Tibial artery (tissue), 4 donors: ENCODE measurements at places on chromosomes 2 and 18.
A peak's percentile ranks its signal among the peaks of the same experiment; 100 is the strongest.

DNA sequence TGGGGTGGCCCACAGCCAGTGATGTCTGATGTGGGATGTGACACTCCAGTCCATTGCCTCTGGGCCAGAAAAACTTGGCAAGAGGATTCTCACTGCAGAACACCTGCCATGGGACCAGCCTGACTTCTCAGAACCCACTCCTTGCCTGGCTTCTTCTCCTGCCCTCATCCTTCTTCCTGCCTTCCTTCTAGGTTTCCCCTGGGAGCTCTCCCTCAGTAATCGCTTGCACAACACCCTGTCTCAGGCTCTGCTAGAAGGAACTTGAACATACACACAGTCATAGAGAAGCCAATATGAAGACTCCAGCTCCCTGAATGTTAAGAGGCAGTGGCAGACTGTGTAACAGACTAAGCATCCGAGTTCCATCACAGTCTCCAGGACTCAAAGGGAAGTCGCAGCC lies 4.3 kb upstream of the COL6A3 start:
- no peak for DNase-seq

GRCh38 chr2:156896294-156896693 lies 361.2 kb upstream of the GALNT5 start:
- no peak for DNase-seq

- no peak for DNase-seq
Observed at GRCh38 chr18:10488017-10488416, 33.6 kb downstream of the APCDD1 start.

DNA sequence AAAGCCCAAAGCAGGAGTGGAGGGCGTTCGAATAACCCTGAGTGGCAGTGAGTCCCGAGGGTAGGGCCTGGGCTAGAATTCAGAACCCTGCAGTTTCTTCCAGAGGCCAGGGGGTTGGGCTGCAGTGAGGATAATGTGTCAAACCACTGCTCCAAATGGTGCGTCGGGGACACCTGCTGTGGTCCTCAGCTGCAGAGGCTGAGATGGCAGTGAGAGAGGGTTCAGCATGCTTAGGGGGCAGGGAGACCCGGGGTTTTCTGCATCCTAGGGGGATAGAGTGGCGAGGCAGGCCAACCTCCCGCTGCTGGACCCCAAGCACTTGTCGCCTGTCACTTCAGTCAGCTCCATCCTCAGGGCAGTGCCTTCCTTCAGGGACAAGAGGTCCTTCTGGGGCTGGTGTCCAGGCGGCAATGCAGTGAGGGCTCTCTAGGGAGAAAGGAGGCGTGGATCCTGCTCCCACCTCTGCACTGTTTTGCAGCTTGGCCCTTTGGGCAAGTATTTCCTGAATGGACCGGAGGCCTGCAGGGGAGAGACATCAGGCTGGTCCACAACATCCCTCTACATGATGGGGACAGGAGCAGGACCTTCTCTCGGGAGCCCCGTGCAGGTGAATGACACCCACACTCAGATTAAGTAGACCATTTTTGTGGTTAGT lies 8.4 kb upstream of the NTSR2 start:
- no peak for DNase-seq

DNA sequence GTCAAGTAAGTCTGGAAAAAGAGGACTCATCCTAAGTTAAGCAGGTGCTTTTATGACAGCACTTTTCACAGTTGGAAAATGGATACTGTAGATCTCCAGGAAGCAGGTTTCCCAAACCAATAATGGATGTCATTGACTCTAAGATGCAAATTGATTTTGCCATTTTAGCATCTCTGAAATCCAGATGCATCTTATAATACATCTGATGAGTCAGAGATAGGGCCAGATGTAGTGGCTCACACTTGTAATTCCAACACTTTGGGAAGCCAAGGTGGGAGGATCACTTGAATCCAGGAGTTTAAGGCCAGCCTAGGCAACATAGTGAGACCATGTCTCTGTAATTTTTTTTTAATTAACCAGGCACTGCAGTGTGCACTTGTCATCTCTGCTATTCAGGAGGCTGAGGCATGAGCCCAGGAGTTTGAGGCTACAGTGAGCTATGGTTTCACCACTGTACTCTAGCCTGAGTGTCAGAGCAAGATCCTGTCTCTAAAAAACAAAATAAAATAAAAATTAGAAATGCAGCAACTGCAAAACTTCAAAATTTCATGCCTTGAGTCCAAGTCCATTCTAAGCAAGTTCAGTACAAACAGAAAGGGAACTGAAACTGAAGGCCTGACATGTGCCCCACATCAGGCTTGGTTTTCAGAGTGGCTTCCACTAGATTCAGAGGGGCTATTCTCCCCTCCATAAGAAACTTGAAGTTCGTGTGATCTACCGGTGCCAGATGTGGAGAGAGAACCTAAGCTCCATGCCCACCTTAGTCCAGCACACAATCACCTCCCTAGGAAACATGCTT lies 267.8 kb upstream of the NCKAP5 start:
- no peak for DNase-seq

- no peak for DNase-seq
Observed at GRCh38 chr18:1012775-1013174, 108.1 kb downstream of the ADCYAP1 start.

DNA sequence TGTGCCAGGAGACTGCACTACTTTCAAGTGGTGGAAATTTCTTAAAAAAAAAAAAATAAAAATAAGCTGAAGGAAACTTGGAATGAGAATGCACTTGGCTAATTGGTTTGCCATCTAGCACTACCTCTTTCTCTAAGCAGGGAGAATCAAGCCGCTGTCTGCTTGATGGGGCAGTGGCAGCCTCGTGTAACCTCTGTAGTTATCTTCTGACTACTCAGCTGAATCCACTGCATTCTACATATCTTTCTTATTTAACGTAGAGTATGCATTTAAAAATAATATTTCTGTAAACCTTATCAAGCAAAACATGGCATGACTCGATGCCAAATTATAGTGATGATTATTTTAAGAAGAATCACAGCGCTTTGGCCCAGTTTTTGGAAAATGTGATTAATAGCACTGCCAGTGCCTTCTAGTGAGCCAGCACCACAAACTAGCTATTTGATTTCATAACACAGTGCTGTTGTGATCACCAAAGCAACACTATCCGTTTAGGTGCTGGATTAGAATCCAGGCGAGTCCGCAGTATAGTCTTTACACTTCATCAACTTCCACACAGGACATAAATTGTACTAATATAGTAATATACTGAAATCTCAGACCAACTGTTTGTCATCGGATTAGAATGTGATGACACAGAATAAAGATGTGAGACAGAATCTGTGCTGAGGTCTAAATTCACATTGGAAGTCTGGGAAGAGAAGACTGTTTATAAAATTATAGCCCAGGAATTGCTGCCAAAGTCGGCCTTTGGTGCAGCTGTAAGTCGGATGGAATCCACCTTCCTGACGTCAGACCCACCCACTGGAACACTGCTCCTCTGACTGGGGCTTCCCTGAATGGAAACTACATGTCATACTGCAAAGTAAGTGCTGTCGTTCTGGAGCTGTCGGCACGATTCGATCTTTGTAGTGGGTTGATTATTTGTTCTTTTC lies 136.5 kb upstream of the ETAA1 start:
- peak; percentile 91 for DNase-seq

DNA sequence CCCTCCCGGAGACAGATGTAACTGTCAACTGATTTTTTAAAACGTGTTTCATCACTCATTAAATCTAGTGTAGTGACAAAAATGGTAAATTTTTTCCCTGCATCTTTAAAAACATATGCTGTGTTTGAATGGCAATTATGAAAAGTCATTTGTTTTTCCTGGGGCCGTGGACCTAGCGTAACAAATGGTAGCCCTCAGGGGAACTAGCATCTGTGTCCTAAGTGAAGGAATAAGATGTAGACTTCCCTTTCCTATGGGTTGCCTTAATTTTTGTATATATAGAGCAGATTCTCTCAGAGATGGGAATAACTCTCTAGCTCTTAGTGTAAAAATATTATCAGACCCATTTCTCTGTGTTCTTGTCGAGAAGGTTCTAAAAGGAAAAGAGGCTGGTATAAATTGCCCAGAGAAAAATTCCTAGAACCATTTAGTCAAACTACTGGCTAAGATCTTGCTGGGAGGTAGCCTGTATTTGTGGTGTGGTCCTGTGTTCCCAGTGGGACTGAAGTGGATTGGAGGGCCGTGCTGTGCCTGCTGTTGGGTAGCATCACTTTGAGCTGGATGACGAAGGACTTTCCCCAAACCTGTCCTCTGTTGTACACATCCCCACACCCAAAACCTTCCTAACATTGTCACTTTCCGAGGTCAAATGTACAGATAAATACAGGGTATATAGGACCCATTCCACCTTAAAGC lies 85.8 kb downstream of the LIMS1 start:
- DNase-seq, result no peak

- DNase-seq, result no peak
Observed at GRCh38 chr2:7324706-7325105, 407.5 kb downstream of the RNF144A start.

DNA sequence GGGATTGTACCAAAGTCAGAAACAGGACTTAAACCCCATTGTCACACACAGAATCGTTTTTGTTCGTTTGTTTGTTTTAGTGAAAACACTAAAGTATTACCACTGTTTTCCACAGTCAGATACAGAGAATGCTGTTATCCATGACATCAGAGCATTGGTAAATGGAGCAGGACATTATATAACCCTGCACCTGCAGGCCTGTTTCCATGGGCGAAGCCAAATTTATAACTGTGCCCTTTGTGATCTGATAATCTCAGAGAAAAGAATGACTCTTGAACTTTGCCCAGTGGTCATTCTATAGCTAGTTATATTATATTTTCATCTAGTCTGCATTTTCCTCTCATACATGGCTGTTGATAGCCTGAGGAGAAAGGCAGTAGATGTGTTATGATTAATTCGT lies 217.6 kb downstream of the TMEM182 start:
- DNase-seq, result no peak

DNA sequence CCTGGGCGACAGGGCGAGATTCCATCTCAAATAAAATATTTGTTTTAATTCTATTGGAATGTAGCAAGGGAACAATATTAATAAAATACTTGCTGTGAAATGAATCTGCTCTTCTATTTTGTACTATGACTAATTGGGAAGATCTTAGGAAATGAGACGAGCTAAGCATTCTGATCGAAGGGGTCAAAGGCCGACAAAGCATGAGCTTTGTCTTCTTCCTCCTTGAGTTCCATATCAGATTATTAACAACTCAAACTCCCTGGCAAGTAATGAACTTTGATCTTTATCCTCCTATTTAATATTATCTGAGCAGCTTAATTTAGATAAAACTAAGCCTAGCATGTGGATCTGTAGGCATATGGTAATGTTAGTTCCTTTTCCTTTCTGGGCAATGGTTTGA lies 15.5 kb downstream of the GEMIN6 start:
- no peak for DNase-seq

- no peak for DNase-seq
Observed at GRCh38 chr2:195819276-195819675, 162.2 kb downstream of the SLC39A10 start.

- peak; percentile 13 for DNase-seq
Observed at GRCh38 chr2:240235149-240235803, 94.8 kb upstream of the OTOS start.

DNA sequence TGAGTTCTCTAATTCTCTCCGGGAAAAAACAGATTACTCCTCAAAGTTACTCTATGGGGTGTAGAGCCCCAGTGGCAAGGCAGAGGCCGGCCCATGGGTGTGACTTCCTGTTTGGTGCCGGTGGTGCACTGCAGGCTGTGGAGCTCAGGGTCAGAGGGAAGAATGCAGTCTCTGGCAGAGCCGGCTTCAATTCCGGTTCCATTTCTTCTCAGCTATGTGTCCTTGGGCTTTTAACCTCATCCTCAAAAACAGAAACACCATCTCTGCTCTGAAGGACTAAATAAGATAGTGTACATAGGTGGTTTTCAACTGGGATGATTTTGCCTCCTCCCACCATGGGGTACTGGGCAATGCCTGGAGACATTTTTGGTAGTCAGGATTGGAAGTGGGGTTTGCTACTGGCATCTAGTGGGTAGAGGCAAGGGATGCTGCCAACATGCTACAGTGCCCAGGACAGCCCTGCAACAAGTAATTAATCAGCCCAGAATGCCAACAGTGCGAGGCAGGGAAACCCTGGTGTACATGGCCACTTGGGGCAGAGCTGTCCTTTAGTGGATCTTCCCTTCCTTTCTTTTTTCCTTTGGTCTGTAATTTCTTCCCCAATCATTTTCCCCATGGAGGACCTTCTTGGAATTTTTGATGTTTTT lies 81.2 kb downstream of the INSIG2 start:
- DNase-seq, result no peak

- no peak for DNase-seq
Observed at GRCh38 chr2:222883420-222883819, 22.6 kb downstream of the ACSL3 start.

GRCh38 chr2:128746356-128746755 lies 427.7 kb upstream of the HS6ST1 start:
- no peak for DNase-seq

DNA sequence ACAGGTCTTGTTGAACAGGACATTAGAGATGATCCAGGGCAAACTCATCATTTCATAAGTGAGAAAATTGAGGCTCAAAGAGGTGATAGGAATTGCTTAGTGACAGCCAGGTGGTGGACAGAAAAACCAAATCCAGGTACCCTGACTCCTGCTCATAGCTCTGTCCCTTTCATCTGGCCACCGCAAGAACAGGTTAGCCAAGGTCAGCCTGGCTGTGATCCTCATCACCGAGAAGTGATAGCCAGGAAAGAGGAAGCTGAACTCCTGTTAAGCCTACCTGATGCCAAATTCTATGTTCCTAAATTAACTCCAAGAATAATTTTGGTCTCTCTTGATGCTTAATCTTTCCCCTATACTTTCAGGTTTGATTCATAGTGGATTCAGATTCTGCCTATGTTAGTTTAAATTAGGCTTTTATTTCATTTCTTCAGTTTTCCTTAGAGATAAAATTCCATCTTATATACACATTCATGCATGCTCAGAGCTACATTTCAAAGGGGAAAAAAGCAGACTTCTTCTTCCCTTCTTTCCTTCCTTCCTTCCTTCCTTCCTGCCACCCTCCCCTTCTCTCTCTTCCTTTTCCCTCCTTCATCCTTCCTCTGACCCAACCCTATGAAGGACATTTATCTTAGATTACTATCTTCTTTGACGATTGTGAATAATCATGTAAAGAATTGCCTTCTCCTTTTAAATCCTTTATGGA lies 17.3 kb upstream of the CRIM1 start:
- no peak for DNase-seq

- no peak for DNase-seq
Observed at GRCh38 chr2:69628325-69629021, 15.1 kb downstream of the AAK1 start.

DNA sequence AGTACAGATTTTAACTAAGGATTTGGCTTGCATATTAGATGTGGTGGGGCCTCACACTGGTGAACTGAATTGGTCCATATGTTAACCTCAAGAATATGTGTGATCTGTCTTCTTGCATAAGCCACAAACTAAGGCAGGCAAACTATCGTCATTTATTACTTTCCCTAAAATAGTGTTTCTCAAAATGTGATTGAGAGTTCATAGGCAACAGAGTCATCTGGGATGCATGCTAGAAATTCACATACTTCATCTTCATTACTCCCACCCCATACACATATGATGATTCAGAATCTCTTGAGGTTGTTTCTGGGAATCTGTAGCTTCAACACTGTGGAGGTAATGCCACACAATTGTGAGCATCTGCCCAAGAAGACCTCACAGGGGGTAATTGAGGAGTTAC lies 822.8 kb upstream of the CDH2 start:
- no peak for DNase-seq
